ENCODE measurements at places on chromosomes 4 and X.
A peak's percentile ranks its signal among the peaks of the same experiment; 100 is the strongest.

GRCh38 chr4:126627255-126627654 is 1005.5 kb upstream of the INTU start:
- no peak for DNase-seq

GRCh38 chr4:2768921-2769336 is 12.8 kb upstream of the TNIP2 start:
- DNase-seq, result no peak

GRCh38 chrX:18354369-18355223 is at the start of gene SCML2:
SCML2 (minus strand) TSS chrX:18354688; CDS start chrX:18334071, 20,617 bp downstream.
- peak; percentile 79 for DNase-seq

- no peak for DNase-seq
These were observed 123.8 kb downstream of the MAD2L1 start for GRCh38 chr4:119942806-119943205.

- DNase-seq, result no peak
These were observed 212.5 kb downstream of the SPATA18 start for GRCh38 chr4:52263607-52264006.

DNA sequence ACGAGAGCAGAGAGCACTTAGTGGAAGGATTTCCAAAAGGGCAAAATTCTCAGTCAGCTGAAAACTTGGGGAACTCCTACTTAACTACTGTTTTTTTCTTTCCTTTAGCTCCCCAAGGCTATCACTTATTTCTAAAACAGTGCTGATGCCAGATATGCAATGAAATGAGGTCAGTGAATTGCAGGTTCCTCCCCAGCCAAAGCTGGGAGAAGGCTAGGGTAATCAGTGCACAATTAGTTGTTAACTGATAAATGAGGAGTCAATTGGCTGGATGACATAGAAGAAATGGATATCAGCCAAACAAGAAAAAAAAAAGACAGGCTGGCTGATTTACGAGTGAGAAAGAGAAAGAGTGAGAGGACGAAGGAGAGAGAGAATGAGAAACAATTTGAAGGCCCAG is 195.6 kb downstream of the GPC3 start:
- no peak for DNase-seq

DNA sequence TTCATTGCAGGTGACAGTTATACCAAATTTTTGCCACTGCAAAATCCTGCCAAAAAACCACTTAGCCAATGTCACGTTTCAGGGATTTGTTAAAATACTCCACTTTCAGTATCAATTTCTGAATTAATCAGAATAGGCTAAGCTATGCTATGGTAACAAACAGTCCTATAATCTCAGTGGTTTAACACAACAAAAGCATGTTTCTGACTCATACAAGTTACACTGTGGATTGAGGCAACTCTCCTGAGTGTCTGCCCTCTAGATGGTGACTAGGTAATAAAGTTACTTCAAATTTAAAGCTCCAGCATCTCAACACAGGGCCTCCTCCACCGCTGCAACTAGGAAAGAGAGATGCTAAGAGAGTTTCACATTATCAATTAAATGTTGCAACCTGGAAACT is 23.0 kb upstream of the RADX start:
- DNase-seq, result no peak

DNA sequence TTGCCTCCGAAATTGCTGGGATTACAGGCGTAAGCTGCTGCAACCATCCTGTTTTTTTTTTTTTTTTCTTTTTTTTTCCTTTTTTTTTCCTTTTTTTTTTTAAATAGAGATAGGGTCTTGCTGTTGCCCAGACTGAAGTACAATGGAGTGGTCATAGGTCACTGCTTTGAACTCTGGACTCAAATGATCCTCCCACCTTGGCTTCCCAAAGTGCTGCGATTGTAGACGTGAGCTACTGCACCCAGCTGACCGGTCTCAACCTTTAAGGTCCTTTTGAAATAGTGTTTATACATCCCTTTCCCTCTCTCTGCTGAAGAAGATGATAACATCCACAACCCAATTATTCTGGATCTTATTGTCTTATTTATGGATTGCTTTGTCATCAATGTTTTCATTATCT is 548.7 kb downstream of the GBA3 start:
- no peak for DNase-seq

GRCh38 chr4:158376106-158376840 is 145.4 kb upstream of the RXFP1 start:
- no peak for DNase-seq

- DNase-seq, result no peak
These were observed 122.4 kb upstream of the ETNPPL start for GRCh38 chr4:108885211-108885610.

GRCh38 chr4:67935888-67936287 is 27.4 kb downstream of the TMPRSS11A start:
- DNase-seq, result no peak

DNA sequence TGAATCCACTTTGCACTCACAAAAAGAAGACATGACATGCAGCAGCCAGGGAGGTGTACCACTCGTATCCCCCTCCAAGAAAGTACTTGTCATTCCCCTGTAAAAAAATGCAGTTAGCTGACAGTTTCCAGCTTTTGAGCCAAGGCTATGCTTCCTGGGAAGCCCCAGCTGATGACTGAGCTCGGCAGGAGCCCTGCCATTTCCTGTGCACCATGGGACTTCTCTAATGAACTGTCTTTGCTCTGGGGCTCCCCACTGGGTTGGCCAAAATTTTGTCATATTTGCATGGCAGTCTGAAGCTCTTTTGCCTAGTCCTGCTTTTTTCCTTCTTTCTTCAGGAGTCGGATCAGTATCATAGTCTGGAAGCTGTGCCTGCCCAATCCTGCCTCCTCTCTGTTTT is 104.5 kb upstream of the MAOA start:
- no peak for DNase-seq

GRCh38 chrX:95484781-95485180 is 1199.9 kb upstream of the DIAPH2 start:
- no peak for DNase-seq

- peak; percentile 71 for DNase-seq
These were observed at the start of gene COX7B for GRCh38 chrX:77899081-77899828. COX7B (plus strand) TSS chrX:77899468; CDS start chrX:77899554, 86 bp downstream.

- no peak for DNase-seq
These were observed 1292.8 kb upstream of the TENM3 start for GRCh38 chr4:180950377-180950776.

DNA sequence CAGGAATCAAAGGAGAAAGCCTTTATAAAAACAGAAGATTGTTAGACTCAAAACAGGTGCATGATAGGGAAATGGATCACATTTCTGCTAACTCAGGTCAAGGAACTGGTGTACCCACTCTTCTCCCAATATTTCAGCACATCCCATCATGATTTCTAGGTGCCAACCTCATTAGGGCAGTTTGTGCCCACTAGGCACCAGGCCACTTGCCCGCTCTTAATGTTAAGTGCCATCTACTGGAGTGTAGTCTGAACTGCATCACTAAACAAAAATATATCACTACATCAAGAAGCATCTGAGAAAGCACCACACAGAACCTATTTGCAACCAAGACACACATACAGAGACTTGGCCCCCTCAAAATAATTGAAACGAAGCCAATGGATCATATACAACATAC is 140.4 kb upstream of the GRID2 start:
- DNase-seq, result no peak

GRCh38 chr4:14607578-14607977 is 394.7 kb upstream of the CPEB2 start:
- DNase-seq, result no peak

DNA sequence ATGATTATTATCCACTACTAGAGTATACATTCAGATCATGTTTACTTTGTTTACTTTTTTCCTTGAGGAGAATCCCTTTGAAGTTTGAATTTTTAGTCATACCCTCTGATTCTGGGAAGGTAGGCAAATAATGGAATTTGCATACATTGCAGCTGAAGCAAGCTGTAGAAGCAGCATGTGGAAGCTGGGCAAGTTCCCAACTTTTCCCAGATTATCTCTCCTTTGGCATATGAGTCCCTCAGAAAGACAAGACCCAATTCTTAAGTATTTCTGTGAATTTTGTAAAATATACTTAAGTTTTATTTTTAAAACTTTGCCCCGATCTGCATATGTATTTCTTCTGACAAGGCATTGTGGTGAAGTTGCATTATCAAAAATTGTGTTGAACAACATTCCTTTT is 94.9 kb downstream of the CNKSR2 start:
- no peak for DNase-seq

DNA sequence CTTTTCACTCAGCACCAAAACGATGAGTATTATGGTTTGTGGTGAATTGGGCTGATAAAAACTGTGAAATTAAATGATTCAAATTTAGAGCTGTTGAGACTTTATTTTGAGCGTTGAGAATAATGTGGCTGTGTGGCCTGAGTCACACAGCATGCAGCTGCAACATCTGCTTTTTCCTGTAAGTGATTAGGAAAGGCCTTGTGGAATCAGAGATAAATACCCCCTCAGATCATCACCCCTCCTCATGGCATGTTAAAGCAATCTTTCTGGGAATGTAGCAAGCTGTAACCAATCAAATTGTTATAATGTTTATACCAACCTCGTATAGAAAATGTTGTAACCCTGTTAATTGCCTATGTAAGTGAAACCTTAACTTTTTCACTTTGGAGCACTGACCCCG is 90.0 kb upstream of the GRPR start:
- DNase-seq, result no peak

GRCh38 chrX:149871940-149872339 is 9.0 kb upstream of the MAGEA8 start:
- DNase-seq, result peak; percentile 87

- peak; percentile 71 for DNase-seq
These were observed at the start of gene RAB33A for GRCh38 chrX:130171446-130172126. RAB33A (plus strand) TSS chrX:130171962; CDS start chrX:130172063, 101 bp downstream.

DNA sequence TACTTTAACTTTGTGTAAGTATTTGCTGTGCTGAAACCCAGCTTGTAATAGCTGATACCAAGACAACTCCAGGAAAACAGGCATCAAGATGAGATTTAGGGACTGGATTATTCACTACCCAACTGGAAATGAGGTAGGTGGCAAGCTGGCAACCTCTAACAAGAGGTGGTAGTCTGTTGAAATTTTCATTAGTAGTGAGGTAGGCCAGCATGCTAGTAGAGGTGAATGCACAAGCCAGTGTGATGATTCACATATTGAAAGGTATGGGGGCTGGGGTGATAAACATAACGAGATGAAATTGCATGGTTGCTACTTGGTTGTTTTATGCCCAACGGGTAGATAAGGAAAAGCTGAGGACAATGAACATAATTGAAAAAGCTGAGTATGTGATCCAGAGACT is 8.5 kb upstream of the TMPRSS11D start:
- no peak for DNase-seq

GRCh38 chr4:128454881-128455280 is 167.3 kb upstream of the PGRMC2 start:
- no peak for DNase-seq

DNA sequence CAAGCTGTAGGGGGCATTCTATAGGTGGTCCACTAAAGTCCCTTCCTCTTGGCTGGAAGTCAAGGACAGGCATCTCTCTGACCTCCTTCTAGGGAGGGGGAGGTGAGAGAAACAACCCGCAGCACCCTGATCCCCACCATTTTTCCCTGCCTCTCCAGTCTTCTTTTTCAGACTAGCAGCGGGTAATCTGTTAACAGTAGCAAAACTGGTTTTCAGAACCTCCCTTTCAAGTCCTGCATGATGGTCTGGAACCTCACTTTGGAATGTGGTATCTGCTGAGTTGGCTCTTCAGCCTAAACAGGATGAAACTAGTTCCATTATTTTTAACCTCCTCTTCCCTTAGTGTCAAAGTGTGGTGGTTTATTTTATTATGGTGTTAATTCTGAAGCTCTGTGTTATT is 196.0 kb downstream of the NWD2 start:
- no peak for DNase-seq

DNA sequence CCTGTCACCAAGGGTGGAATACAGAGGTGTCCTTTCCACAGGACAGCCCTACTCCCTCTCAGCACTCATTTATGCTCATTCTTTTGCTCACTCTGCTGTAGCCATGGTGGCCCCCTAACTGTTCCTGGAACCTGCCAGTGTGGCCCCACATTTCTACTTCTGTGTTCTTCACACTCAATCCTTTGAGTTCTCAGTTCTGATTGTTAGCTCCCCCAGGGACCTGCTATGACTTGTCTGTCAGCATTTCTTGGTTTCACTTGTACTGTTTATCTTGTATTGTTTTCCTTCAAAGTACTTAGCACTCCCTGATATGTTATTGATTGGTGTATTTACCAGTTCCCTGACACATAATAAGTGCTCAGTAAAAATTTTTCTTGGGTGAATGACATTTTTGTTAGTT is 14.9 kb downstream of the VBP1 start:
- no peak for DNase-seq

DNA sequence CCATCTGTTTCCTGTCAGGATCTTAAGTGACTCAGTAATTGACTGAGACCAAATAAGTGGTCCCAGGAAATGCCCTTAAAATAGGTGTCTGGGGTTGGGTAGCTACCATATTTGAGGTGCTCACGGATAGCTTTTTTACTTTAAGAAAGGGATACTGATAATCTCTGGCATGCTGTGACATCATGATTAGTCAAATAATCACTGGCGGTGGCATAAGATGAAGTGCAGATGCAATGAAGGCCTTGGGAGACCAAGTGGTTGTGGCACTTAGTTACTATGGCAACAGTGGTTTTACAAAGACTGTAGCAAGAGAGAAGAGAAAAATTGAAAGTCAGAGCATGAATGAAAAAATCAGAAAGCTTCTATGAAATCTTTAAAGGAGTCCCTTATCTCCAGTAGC is 114.5 kb upstream of the SLIT2 start:
- DNase-seq, result no peak

GRCh38 chrX:21586001-21586400 is 72.1 kb downstream of the KLHL34 start:
- no peak for DNase-seq

- DNase-seq, result no peak
These were observed 180.7 kb upstream of the IL15 start for GRCh38 chr4:141455651-141456050.

All from activated CD8-positive, alpha-beta memory T cell treated with anti-CD3 and anti-CD28 coated beads for 24 hours (primary cell).